NCI-H510A treated with DMSO at 0.1 percent for 48 hours (cell line): ENCODE measurements at places on chromosomes 7 and 10.

GRCh38 chr7:29329686-29330085 lies 135.1 kb downstream of the CHN2 start:
- DNase-seq = no peak

DNA sequence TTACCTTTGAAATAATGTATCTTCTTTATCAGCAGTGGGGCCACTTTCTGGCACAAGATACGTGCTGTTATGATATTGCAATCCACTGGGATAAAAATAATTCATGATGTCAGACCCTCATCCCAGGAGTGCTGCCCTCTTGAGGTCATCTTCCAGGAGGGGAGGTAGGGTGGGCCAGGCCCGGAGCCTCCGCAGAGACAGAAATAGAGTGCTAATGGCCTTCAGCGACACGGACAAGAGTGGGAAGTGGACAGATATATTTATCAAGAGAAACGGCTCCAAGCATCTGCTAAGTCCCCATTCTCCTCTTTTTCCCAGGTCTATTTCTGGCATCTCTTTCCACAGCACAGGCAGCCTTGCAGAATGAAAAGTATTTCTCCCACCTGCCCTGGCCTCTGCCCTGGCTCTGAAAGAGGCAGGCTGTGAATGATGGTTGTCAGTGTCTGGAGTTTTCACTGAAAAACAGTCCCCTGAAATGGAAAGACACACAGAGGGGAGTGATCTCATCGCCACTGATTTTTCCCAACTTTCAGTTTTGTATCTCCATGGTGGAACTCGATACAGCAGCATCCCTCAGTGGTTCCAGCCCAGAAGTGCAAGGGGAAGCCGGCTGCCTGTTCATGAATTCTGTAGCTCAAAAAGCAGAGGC lies 251.7 kb upstream of the MYO3A start:
- no peak for DNase-seq

GRCh38 chr10:106515206-106515790 lies 649.2 kb downstream of the SORCS1 start:
- DNase-seq = no peak

- no peak for DNase-seq
Measured at GRCh38 chr7:15554081-15554480, 7.7 kb downstream of the AGMO start.

DNA sequence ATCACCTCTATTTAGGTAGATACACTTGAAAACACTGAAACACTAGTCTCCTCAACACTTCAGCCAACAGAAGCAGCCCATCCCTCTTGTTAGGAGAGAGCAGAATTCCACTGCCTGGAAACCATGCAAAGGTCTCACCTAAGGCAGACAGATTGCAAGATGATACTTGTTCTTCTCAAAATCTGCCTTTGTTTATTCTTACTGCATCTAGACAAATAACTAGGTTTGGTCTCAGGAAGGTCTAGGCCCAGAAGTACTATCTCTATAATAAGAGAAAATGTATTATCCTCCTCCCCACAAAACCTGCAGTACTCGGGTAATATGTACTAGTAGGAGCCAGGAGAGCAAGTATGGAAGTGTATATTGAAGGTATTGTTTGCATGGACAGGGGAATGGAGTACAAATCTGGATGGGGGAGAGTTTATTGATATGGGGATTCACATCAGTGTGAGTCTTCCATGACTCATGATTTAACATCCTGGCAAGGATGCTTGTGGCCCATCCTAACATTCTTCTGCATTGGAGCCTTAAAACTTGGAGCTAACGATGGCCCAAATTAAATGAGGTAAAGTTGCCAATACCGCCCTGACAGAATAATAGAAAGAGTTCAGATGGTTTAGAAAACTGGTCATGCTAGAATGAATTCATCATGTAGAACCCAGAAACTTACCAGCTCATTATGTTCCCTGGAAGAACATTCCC lies 109.2 kb downstream of the EPC1 start:
- no peak for DNase-seq

DNA sequence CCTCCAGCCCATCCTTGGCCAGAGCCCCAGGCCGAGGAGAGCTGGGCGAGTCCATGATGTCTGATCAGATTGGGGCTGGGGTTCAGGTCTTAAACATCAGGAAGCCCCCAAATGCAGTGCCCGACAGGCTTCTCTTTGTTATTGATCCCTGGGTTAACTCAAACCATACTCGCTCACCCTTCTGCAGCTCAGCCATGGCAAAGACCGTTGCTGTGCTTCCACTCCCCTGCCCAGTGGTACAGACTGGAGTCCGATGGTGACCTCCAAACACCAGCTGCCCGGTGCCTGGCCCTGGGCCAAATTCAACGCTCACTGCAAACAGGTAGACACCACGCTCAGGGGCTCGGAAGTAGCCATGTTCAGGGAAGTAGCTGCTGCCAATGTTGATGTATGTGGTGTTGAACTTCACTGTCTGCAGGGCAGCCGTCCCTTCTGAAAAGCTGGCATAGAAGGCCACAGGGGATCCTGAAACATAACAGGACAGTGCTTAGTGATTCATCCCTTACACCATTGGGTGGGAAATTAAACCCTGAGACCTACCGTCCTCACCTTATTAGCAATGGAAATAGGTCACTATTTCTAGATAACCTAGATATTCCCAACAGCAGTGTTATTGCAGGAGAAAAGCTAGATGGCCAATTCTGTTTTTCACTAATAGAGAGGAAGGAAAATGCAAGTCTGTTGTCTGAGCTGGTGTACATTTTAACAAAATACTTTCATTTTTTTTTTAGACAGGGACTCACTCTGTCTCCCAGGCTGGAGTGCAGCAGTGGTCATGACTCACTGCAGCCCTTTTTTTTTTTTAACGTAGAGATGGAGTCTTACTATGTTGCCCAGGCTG lies 20.5 kb downstream of the MMRN2 start:
- DNase-seq = no peak

DNA sequence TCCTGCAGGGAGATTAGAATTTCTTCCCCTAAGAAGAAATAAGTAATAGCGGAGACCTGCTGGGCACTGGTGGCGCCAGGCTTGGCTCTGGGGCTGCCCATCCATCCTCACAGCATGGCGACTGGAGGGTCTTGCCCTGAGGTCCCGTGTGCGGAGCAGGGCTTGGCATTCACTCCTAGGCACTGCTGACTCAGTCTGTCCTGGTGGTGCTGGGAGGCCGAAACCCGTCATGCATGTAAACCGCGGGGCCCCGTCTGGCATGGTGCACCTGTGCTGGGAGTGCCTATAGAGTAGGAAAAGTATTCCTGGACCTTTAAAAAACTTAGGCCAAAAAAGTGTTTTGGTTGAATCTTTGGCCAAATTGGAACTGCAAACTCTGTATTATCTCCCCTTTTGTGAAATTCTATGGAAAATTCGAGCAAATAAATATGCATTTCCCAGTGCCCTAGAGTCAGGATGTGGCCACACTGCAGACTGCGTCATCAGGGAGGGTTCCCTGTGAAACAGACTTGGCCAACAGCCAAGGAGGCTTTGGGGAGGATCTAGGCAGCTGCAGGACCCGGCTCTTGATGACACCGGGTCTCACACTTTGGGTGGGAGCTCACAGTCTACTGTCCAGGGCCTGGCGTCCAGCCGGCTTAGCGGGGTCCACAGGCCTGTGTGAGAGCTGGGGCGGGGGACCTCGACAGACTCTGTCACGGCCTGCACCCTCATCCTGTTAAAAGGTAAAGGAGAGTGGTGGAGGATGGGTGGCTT lies 122.3 kb downstream of the VIPR2 start:
- peak; percentile 34 for DNase-seq

- DNase-seq = no peak
Measured at GRCh38 chr7:135845415-135846075, 96.9 kb upstream of the FAM180A start.

DNA sequence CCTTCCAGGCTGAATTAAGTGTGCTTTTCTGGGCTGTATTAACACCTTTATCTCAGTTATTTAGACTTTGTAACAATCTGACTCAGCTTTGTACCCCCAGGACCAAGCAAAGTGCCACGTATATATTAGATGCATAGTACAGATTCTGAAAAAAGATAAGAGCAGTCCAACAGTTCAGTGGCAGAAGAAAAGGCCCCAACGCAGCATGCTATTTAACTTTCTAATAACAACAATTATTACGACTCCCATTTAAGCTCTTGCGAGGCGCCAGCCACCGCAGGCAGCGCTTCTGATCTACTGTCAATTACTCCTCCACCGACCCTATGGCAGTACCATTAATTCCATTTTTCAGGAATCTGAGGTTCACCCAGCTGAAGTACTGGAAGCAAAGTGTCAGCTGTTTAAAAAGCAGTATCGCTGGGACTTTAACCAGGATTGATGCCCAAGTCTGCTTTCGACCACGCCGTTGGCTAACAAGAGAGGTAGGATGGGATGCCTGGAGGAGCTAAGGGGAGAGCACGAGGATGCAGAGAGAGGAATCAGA lies 638 bp downstream of the LIPA start:
- peak; percentile 39 for DNase-seq

GRCh38 chr10:37794305-37794976 lies 63.0 kb downstream of the ZNF248 start:
- DNase-seq = no peak

- DNase-seq = no peak
Measured at GRCh38 chr10:11050301-11051287, 32.9 kb downstream of the CELF2 start.

DNA sequence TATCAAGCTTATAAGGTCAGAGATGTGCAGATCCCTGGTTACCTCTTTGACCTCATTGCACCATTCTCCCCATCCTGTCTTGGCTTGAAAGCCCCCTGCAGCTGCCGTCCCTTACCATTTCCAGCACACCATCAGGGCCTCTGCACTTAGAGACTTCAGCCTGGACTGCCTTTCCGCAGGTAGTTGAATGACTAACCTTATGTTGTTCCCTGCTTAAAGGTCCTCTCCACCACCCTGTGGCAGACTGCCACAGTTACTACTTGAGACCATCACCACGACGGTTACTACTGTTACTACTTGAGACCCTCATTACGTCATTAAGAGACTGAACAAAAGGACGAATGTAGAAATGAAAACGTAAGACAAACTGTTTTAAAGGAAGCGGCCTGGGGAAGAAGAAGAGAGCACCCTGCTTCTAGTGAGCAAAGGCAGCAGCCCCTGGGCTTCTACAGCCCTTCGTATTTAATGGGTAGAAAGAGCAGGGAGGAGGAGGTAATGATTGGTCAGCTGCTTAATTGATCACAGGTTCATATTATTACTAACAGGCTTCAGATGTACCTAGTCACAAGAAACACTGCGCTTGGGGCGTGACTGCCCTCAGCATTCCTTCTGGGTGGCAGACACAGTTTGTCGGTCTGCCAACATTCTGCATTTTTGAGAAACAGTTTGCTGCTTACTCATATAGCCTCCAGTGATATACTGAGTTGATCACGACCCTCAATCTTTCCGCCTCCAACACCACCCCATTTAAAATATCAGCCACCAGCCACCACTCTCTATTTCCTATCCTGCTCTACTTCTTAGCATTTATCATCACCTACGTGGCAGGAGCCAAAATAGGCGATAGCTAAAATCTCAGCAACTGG lies 74.1 kb upstream of the PARD3 start:
- no peak for DNase-seq

GRCh38 chr7:128841921-128842673 lies 11.9 kb downstream of the FLNC start:
- no peak for DNase-seq

- no peak for DNase-seq
Measured at GRCh38 chr7:132998763-132999162, 83.1 kb downstream of the CHCHD3 start.

- DNase-seq = no peak
Measured at GRCh38 chr10:34505338-34505737, 309.8 kb downstream of the PARD3 start.

DNA sequence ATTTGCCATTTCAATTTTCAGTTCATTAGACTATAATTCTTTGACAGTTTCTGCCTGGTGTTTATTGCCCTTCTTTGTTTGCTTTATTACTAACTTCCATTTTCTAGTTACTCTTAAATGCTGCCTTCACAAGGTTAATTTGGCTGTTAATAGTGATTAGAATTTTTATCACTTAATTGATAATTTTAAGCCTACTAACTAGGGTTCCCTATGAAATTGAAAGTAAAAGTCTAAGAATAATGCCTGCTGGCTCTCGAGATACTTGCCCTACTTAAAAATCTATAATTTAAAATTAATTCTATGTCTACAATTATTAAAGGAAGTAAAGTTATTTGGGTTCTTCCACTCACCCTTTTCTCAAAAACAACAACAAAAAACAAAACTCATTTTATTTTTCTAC lies 65.3 kb downstream of the C1GALT1 start:
- no peak for DNase-seq

DNA sequence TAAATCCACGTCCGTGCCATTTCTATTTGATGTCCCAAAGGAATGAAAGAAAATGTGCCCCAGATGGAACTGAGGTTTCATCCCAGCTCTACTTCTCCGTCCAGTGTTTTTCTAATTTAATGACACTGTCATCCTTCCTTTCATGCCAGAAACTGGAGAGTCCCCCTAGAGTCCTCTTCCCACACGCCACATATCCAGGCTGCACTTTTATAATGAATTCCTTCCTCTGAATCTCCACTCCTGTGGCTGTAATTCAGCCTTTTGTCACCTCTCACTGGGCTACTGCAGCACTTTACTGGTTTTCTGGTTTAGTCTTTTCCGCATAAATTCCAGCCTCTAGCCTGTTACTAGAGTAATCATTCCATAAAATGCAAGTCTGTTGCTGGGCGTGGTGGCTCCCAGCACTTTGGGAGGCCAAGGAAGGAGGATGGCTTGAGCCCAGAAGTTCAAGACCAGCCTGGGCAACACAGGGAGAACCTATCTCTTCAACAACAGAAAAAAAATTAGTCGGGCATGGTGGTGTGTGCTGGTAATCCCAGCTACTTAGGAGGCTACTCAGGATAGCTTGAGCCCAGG lies 142.6 kb upstream of the RHEB start:
- DNase-seq = no peak

DNA sequence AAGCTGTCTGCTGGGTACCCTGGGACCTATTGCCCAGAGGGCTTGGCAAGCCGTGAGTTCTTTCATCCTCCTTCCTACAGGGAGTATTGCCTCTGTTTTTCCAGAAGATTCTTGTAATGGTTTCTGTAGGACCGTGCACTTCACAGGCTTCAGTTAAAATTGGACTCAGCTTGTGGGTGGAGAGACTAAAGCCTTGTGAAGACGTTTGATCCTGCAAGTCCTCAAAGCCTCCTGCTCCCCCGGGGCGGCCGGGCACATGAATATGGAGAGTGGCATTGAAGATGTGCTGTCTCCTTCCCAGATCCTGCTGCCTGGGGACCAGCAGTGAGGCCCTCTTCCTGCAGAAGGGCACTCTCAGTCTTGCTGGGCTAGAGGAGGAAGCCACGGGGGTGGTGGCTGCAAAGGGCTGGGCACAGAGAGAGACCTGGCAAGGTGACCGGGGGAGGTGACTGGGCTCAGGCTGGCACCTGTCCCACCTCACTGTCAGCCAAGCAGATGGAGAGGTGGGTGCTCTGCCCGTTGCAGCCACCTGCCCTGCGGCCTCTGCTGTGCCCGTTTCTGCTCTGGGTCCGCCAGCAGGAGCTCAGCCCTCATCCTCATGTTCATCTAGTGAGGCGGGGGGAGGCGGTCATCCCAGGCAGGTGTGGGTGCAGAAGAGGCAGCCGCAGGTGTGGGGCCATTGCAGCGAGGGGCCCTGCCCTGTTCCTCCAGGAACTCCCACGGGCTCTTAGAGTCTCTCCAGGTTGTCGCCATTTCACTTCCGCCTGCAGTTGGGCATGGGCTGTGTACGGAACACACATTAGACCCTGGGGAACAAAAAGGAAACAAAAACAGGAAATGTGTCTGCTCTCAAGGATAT lies 55.7 kb downstream of the TMEM209 start:
- DNase-seq = peak; percentile 34
